ENCODE measurements at places on chromosomes 2 and 18.

DNA sequence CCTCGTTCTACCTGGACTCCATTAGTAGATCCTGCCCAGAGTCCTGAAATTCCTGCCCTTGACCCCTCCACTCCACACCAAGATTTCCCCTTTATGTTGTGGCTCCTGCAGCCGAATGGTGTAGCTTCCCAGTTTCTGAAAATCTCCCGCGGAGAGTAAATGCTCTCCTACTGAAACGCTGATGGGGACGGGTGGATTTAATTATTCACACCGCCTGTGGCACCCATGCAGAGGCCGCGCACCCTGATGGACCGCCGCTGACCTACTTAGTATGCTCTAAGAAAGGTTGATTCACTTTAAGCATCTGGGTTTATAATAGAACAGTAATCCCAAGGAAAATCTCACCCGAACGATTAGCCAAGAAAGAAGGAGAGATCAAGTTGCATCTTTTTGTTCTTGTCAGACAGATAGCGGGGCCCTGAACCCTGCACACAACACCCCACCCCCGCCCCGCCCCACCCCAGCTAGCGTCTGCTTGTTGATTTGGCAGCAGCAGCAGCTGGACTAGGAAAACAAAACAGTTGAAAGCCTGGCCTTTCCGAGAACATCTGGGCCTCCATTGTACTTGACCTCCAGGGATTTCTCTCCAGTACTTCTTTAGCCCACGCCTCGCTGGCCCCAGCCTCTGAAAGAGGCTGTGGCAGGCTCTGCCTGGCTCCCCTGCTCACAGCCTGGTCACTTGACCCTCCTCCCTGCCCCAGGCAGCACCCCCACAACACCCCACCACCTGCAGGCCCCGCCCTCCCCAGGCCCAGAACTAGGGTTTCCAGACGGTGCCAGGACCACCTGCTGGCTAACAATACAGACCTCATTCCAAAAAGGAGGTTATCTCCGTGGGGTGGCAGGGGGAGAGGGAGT, 53.6 kb downstream of the DPYSL5 start:
- DNase-seq: no peak

GRCh38 chr2:237614151-237614720, 13.2 kb upstream of the LRRFIP1 start:
- no peak for DNase-seq

GRCh38 chr2:162972383-162972782, 133.8 kb upstream of the KCNH7 start:
- no peak for DNase-seq

- no peak for DNase-seq
Measured at GRCh38 chr2:172093416-172094293, 8.3 kb downstream of the DLX1 start.

GRCh38 chr2:120404274-120404673, 58.3 kb downstream of the INHBB start:
- no peak for DNase-seq

DNA sequence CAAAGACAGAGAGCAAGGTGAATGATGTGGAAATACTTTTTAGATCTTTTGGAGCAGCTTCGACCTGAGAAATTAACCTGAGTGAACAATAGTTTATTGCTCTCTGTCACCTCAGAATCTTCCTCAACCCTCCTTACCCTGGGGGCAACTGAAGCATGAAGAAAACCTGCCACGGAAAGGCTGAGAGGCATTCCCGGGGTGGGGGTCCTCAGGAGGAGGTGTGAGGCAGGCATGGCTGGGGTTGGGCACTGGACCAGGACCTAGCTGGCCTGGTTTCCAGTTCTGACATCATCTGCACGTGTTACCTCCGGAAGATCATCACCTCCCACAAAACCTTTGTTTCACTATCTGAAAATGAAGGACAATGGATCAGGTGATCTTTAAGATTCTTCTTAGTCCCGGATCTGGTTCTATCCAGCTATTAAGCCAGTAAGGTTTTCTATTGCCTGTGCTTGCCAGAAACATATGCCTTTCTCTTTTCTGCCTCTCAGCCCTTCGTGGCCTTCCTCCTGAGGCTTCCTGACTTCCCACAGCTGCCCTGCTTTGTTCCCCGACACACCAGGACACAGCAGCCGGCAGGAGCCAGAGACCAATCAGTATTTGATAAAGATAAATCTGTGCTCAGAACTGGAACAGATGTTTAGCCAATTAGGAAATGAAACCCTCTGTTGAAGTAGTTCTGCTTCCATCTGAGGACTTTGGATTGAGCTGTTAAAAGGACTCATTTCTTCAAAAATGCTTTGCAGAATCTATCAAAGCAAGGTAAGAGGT, 232.5 kb downstream of the TDRD15 start:
- no peak for DNase-seq

- no peak for DNase-seq
Measured at GRCh38 chr2:125313806-125314205, 1288.7 kb downstream of the CNTNAP5 start.

DNA sequence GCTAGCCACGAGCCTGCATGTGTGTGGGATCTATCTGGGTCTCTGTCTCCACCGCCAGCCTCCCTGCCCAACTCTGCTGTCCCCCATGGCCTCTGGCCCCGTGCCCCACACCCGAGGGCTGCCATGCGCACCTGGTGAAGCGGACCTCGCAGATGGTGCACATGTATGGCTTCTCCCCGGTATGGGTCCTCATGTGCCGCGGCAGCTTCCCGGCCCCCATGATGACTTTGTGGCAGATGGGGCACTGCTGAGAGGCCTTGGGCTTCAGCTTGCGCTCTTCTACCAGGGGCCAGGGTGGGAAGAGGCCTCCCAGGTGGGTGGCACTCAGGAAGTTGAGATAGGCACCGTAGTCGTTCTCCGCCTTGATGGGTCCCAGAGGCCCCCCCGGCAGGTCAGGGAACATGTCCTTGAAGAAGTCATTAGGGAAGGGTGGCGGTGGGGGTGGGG, 109.3 kb upstream of the SMAD2 start:
- DNase-seq: no peak
